ENCODE measurements at places on chromosomes 5 and 9.

GRCh38 chr5:151475388-151475787 lies 28.0 kb downstream of the SLC36A1 start:
- DNase-seq = no peak

GRCh38 chr9:1637401-1637800 lies 377.7 kb upstream of the SMARCA2 start:
- DNase-seq = no peak

GRCh38 chr5:95784514-95785302 lies 37.8 kb downstream of the GLRX start:
- no peak for DNase-seq

DNA sequence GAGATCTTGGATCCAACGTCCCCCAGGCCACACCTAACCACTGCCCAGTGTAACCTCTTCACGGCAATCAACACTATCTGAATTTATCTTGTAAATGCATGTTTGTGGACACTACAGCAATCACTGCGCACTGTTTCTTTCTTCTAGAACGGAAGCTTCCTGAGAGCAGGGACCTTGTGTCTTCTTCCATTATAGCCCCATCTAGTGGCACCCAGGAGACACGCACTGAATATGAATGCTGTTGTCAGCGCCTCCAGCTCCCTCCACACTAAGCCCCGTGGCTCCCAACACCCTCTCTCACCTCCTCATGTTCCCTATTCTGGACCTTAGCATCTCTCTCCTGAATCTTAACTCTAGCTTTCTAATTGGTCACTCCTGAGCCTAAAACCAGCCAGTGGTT lies 72.7 kb downstream of the SMIM23 start:
- peak; percentile 38 for DNase-seq

DNA sequence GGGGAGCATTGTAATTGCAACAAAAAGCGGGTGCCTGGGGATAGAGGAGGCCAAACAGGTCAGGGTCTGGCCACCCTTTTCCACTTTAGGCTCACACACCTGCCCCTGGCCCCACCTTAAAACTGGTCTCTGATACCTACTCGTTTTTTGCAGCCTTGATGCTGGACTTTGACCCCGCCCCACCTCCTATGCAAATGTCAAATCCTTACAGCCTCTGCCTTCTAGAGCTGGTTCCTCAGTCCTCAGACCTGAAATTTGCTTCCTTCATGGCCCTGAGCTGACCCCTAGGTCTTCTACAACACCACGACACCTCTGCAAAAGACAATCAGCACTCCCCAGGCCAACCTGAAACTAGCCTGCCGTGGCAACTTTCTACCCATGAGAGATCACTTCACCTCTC lies 37.7 kb downstream of the SMIM23 start:
- DNase-seq = no peak

- DNase-seq = no peak
Measured at GRCh38 chr5:81317536-81317935, 16.1 kb downstream of the ZCCHC9 start.

DNA sequence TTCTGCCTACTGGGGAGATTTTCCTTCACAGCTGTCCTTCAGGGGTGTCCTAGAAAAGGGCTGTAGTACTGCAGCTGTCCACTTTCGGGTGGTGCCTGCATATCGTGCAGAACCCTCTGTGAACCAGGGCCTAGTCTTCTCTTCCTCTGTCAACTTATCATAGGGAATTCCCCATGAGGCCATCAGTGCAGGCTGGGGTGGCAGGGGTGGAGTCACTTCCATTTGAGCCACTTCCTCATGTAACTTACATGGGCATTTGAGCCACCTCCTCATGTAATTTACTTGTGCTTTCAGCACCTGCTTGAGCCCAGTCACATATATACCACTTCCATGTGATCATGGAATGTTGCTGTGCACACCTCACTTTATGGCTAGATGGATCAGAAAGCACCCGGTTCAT lies 742.0 kb upstream of the RGMB start:
- DNase-seq = no peak

DNA sequence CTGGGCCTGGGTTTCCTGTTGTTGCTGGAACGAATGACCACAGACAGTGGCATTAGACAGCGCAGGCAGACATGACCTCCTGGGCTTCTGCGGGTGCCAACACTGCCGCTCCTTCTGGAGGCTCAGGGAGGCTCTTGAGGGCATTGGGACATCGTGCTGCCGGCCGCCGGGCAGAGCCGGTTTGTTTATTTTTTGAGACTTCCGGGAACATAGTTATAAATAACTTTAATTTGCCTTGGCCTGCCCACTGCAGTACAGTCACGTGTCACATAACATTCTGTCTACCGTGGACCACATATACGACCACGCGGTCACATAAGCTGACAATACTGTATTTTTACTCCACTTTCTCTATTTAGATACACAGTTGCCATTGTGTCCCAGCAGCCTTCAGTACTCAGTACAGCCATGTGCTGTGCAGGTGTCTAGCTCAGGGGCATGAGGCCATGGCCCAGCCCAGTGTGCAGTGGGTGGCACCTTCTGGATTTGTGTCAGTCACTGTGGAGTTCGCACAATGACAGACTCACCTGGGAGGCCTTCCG lies 8.2 kb upstream of the TOR4A start:
- no peak for DNase-seq

GRCh38 chr9:80554856-80555255 lies 983.1 kb downstream of the TLE4 start:
- no peak for DNase-seq

DNA sequence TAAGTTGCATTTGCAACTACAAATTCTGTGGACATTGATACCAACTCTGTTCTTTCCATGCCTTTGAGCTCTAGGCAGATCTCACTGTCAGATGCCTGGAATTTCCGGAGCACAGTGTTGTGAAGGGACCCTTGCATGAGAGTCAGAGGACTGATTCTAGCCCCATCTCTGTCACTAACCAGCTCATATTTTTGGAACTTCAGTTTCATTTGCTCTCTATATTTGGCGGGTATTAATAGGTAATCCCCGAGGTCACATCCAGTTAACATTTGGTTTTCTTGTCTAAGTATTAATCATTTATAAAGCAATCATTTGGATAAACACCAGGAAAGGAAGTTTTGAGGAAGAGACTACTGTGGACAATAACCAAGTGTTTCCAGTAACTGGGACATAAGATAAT lies 115.7 kb downstream of the MAN2A1 start:
- DNase-seq = no peak

GRCh38 chr9:7180247-7180646 lies 422.5 kb downstream of the KDM4C start:
- no peak for DNase-seq

DNA sequence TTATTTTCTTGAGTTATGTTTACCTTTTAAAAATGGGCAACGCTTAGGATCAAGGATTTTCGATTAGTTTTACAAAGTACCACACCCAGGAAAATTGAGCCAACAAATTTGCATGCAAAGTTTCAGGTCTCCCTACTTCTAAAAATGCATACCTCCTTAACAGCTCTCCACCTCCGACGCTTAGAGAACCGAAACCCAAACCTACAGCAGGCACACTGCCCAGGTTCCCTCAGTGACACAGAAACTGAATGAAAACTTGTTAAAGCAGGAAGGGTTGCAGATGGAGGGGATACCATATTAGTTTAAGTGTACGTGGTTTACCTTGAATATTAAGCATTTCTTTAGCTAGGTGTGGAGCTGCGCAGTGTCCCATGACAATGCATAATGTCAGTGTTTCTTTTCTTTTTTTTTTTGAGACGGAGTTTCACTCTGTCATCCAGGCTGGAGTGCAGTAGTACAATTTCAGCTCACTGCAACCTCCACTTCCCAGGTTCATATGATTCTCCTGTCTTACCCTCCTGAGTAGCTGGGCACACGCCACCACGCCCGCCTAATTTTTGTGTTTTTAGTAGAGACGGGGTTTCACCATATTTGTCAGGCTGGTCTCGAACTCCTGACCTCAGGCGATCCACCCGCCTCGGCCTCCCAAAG lies 1.6 kb upstream of the SUB1 start:
- DNase-seq = no peak

DNA sequence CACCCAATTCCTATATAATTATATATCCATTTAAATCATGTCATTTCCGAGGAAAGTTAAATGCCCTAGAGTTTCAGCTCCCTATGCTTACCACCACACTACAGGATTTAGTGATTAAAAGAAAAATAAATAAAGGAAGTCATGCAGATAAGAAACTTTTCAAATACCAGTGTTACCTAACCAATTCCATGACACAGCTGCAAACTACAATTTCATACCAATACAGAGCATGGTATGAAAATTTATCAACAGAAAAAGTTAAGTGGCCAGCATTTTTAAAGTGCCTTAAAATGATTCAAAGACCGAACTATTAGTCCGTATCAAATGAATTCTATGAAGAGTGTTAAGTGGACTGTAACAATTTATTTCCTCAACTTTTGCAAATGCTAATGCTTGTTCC lies 35.9 kb downstream of the CEP120 start:
- DNase-seq = no peak

GRCh38 chr5:127634007-127634406 lies 14.9 kb upstream of the CTXN3 start:
- DNase-seq = no peak

- peak; percentile 86 for DNase-seq
Measured at GRCh38 chr9:83956436-83957247, 23.4 kb downstream of the HNRNPK start.

Data from RKO (cell line).